ENCODE measurements at places on chromosomes 6 and 20.

GRCh38 chr6:46688117-46688965, 656 bp downstream of the TDRD6 start:
- DNase-seq = no peak

GRCh38 chr6:215335-216034, 76.8 kb upstream of the DUSP22 start:
- no peak for DNase-seq

- no peak for DNase-seq
Measured at GRCh38 chr6:6393069-6393529, 72.6 kb upstream of the F13A1 start.

- DNase-seq = no peak
Measured at GRCh38 chr6:39849228-39849627, 57.1 kb downstream of the DAAM2 start.

DNA sequence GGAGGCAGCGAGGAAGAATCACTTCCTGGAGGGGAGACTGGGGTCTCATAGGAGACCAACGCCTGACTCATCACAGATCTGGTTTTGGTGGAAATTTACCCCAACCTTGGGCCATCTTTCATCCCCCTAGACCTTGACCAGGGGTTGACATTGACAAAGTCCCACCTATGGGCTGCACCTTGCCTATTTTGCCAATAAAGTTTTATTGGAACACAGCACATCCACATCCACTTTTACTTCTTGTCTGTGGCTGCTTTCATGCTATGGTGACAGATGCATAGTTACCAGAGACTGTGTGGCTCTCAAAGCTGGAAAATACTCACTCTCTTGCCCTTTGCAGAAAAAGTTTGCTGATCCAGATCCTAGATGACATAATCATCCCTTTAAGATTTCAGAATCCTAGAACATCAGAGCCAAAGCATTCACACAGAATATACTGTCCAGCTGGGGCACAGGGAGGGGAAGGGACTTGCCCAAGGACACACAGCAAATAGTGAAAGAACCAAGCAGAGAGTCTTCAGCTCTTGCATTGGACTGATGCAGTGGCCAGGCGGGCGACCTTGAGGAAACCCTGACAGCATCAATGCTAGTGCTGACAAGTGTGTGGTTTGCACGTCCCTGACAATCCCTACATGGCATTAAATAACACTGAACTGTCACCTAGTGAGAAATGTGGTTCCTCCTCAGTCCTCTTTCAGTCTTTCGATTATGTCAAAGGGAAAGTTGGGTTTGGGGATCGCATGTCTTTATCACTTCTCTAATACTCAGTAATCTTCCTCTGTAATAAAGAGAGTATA, 41.2 kb downstream of the CD40 start:
- no peak for DNase-seq

- no peak for DNase-seq
Measured at GRCh38 chr20:13147971-13148370, 73.1 kb upstream of the ISM1 start.

Data from NCI-H1436 treated with DMSO at 0.1 percent for 48 hours (cell line).